ENCODE measurements at places on chromosomes 4 and X.

DNA sequence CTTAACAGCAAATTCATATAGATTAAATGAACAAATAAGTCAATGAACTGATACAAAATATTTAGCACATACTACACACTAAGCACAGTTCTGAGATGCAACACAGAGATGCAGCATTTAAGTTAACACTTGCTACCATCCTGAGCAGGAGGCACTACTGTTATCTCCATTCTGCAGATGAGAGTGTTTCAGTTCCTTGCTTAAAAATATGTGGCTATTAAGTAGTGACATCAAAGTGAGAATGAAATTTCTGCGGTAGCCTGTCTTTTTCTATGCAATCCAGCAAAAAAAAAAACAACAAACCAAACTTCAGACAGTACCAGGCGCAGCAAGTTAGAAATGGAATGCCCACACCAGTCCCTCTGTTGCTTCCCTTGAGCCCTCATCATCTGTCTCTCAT is 90.8 kb downstream of the SHISA3 start:
- no peak for DNase-seq

DNA sequence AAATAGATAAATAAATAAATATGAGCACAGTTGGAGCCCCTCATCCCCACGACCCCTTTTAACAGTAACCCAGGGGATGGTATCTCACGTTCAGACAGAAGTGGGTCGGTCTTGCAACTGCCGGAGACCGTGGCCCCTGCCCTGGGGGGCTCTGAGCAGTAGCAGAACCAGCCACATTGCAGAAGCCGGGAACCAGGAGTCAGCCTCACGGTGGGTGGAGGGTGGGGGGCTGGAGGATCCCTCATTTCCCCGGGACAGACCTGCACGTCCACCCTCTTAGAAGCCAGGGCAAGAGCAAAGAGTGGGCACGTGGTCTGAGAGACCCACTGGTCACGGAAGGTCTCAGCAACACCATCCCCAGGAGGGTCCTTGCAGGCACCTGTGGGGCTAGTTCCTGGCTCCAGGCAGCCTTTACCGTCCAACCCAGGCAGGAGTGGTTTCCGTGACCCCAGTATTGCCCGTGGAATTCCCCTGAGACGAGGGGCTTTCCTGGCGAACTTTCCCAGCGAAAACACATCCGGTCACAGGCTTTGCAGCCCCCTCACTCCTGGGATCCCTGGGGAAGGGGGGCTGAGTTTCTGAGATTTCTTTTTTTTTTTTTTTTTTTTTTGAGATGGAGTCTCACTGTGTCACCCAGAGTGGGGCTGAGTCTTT is 8.8 kb upstream of the IL3RA start:
- DNase-seq = no peak

DNA sequence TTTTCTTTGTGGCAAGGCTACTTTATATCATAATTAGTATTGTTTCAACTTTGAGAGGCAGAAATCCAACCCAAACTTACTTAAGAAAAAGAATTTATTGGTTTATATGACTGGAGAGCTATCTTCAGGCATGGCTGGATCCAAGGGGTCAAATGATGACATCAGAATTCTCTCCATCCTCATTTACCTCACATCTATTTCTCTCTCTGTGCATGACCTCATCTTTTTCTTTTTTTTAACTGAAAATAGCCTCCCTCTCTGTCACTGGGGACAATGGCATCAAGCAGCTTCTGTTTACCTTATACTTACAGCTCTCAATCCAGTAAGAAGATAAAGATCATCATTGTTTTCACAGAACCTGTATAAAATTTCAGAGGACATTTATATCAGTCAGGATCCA is 12.0 kb upstream of the EXOC1L start:
- DNase-seq = no peak

DNA sequence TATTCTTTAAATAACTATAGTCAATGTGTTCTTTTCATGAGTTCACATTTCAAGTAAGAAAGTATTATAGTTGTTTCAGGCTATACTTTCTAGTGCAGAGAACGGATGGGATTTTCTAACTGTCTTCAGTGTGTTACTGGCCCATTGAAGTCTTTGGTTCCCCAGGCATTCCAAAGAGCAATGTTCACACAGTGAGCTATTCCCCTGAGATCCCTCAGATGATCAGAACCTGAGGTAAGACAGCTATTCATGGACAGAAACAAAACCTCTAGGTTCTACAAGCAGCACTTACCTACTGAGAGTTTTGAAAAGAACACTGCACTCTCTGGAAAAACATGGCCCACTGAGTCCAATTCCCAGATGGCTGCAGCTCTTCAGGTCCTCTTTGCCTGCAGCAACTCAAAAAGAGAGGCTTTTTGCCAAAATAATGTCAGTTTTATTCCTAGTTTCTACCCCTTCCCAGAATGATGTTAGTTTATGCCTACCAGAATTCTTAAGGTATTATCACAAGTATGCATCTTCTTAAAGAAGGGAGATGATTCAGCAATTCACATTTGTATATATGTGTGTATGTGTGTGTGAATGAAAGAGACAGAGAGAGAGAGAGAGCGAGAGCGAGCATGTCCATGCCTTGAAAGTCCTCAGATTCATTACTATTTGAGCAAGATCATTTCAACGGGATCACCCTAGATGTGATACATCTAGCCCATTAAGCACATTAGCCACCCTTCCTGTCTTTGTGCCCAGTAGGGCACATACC is 146.1 kb downstream of the PDHA2 start:
- DNase-seq = no peak

DNA sequence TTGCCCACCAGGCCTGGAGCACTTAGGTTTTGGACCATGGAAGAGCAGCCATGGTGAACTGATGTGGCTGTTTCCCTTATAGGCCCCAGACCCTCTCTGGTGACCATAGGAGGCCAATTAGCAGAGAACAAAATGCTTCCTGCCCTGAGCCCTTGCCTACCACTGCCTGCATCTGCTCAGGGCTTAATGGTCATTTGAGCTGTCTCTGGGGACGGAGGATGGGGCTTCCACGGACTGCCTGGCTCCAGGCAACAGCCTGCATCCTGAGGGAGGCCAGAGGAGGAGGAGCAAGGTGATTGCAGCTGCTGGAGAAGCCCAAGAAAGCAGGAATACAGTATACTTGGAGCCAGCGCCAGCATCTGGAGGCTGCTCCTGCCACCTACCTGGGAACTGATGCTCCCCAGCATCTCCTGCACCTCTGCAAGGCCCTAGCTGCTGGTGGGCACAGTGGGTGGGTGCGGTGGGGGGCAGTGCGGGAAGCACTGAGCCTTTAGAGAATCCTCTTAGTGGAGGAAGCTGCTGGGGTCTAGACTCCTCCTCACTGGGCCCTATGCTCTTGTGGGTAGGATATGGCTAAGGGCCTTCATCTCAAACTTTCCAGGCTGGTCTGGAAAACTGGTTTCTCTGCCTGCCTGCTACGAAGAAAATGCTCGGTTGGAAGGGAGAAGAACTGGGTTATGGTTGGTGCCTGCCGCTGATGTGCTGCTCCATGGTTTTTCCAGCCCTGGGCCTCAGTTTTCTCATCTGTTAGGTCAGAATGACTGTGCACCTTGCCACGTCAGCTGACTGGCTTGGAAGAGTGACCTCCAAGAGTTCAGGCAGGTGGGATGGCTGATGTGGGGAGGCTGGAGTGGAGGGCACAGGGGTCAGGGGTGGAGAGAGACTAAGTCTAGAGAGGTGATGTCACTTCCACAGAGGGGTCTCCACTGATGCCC is 158.8 kb upstream of the PJA1 start:
- DNase-seq = no peak

- no peak for DNase-seq
These were observed 862 bp upstream of the INPP4B start for GRCh38 chr4:142846729-142847596.

GRCh38 chrX:1106478-1107210 is 105.8 kb downstream of the CRLF2 start:
- no peak for DNase-seq

GRCh38 chrX:146934256-146934655 is 119.7 kb upstream of the CXorf51A start:
- DNase-seq = no peak

GRCh38 chr4:128871948-128872347 is 62.4 kb downstream of the JADE1 start:
- DNase-seq = no peak

- no peak for DNase-seq
These were observed 685 bp downstream of the RAB9B start for GRCh38 chrX:103831342-103831802.

DNA sequence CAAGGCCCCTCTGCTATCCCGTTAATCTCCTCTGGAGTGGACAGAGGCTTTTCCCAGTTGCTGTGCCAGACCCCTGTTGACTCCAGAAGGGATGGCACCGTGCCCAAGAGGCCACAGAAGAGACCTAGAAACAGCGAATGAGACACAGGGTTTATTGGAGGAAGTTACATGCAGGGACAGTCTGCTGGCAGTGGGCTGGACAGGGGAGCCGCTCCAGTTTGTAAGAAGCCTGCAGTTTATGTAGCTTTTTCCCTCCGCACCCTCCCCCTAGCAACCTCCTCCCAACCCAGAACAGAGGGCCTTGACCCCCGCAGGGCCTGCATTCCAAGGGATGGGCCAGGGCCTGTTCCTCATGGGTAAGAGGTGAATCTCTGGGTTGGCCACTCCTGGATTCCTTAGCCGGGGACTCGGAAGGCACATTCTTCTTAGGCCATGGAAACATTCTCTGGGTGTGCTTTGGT is 216.8 kb upstream of the PSAPL1 start:
- DNase-seq = no peak

DNA sequence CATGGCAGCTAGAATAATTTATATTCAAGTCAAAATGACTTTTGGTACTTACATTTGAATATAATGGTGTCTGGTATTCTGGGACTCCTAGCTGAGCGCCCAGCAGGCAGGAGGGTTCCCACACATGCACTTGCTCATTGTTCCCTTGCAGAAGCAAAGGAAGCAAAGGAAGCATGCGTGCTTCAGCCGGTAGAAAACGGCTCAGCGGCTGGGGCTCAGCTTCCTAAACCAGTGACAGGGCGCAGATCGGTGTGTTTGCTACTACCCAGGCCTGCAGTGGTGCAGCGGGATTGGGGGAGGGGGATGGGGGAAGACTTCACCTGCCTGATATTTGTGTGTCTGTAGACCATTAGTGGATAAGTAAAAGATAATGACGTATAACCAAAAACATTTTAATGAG is 978.3 kb upstream of the TENM3 start:
- no peak for DNase-seq
